Sigmoid colon (tissue), 7 donors: ENCODE measurements at places on chromosomes 4 and X.
A peak's percentile ranks its signal among the peaks of the same experiment; 100 is the strongest.

GRCh38 chrX:8815460-8816065 lies 14.4 kb upstream of the FAM9A start:
- DNase-seq, result no peak

GRCh38 chr4:95517576-95518345 lies 31.0 kb downstream of the UNC5C start:
- no peak for DNase-seq

- DNase-seq, result no peak
Measured at GRCh38 chrX:112695494-112695893, 15.8 kb upstream of the LHFPL1 start.

- no peak for DNase-seq
Measured at GRCh38 chr4:20273793-20274192, 22.1 kb downstream of the SLIT2 start.

DNA sequence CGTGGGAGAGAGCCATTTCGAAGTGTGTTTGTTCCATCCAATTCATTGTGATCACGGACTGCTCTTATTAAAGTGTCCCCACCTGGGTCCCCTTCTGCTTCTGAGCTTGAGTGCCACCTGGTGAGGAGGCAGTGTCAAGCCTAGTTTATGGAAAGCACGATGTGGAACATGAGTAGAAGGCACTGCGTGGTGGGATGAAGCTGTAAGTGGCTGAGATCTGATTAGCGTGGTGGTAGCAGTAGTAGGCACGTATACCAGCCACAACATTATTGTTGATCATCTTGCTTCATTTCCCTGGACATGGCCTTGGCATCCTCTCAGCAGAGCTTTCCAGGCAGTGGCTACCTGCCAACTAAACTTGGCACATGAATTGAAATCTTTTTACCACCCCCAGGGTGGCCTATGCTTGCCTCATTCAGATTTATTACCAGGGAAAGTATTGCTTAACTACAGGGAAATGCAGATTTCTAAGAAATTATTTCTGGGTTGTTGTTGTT lies 46.4 kb downstream of the GPAT3 start:
- peak; percentile 68 for DNase-seq

DNA sequence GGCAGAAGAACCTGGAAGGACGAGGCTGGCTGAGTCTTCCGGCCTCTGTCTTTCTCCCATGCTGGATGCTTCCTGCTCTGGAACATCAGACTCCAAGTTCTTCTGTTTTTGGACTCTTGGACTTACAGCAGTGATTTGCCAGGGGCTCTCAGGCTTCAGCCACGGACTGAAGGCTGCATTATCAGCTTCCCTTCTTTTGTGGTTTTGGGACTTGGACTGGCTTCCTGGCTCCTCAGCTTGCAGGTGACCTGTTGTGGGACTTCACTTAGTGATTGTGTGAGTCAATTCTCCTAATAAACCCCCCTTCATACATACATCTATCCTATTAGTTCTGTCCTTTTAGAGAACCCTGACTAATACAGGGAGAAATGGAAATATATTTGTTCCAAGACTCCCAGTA lies 265.8 kb downstream of the PCDH18 start:
- no peak for DNase-seq

GRCh38 chr4:185672618-185673017 lies 137.3 kb upstream of the PDLIM3 start:
- DNase-seq, result no peak

- no peak for DNase-seq
Measured at GRCh38 chr4:134812611-134813010, 611.0 kb upstream of the PABPC4L start.
